ENCODE measurements at places on chromosomes 3 and 15. TPM values are rescaled to one million over a fixed set of nuclear protein-coding genes. Genes with fewer than 3 reads are reported as not detected.
A peak's percentile ranks its signal among the peaks of the same experiment; 100 is the strongest.

Gene SLC28A1
- total RNA-seq, result 0.06 TPM

Gene SPESP1
- 0.94 TPM for total RNA-seq

Gene LTF
- total RNA-seq, result 188 TPM

Gene C15orf62
- total RNA-seq, result 0.58 TPM

Gene MCF2L2
- total RNA-seq, result 1.5 TPM

Gene DAZL
- not detected for total RNA-seq

GRCh38 chr15:41401904-41402267 lies 410 bp downstream of the NDUFAF1 start:
- H3K27me3 ChIP-seq, result no peaks in the 10 kb centered on the region
- peaks cover 2% of the 10 kb centered on the region for H3K36me3 ChIP-seq
- no peak for DNase-seq
- peak overlapping the region; percentile 97 for H3K27ac ChIP-seq
- H3K4me1 ChIP-seq, result no peaks in the 10 kb centered on the region

DNA sequence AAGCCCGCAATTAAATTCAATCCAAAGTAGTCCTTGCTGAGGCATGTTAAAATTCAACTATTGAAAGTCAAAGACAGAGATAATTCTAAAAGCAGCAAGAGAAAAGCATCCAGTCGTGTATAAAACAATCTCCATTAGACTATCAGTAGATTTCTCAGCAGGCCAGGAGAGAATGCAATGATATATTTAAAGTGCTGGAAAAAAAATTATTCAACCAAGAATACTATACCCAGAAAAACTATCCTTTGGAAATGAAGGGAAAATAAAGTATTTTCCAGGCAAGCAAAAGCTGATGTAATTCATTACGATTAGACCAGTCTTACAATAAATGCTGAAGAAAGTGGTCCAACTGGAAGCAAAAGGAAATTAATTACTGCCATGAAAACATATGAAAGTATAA lies 113.5 kb downstream of the TRIM42 start:
- no peak overlapping the region for H3K4me3 ChIP-seq
- DNase-seq, result no peak
- H3K27ac ChIP-seq, result no peak overlapping the region

DNA sequence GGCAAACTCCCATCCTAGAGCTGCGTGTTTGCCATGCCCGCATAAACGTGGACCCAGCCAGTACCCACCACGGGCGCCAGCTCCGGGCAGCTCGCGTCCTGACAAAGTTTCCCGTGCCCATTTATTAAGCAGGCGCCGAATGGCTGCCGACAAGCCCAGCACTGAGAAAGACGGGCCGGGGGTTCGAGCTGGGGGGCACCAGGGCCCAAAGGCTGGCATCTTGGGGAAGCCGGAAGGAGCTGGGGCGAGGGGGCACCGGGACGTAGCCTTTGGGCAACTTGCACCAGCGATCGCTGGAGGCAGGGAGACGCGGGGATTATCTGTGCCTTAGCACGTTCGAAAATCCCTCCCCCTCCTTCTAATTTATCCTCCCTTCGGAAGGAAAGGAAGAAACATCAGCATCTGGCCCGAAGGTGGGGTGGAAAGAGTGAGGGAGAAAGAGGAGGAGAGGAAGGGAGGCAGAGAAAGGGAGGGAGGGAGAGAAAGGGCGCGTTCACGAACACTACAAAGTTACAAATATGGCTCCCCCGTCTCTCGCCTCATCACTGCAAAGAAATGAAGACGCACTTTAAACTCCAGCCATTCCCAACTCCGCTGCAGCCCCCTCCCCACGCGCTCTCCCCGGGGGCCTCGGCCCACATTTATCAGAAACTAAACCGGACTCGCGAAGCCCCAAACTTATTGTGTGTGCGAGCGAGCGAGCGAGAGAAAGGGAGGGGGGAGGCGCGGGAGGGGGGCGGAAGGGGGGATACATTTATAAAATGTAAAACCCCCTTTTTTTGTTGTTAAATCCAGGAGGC lies 1.0 kb downstream of the ANP32A start:
- peak overlapping the region; percentile 98 for H3K27ac ChIP-seq
- H3K27me3 ChIP-seq, result no peaks in the 10 kb centered on the region
- peak overlapping the region; percentile 84 for H3K4me3 ChIP-seq
- no peaks in the 10 kb centered on the region for H3K36me3 ChIP-seq

DNA sequence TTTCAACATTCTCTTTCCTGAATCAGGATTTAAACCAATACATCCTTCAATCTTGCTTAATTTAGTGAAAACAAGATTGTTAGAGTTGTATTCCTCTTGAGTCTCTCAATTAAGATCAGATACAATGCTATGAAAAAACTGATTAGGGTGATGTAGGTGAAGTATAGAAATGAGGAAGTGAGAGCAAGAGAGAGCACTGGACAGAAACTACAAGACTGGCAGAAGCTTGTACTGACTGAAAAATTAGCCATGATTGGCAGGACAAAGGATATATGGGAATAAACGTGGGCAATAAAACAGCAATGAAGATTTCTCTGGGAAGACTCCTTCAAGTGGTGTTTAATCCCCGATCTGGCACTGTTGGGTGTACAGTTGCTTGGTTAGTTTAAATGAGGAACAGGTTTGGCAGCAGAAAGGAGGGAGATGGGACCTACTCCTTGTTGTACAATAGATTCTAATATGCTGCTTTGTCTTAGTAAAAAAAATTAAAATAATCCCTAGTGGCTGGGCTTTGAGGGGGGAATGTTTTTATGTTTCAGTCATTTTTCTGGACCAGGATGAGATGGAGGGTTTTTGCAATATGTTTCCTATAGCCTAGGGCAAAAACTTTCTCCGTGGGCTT lies 252.7 kb downstream of the SLC9A9 start:
- no peak for DNase-seq
- H3K4me3 ChIP-seq, result no peak overlapping the region
- no peaks in the 10 kb centered on the region for H3K36me3 ChIP-seq

GRCh38 chr3:167406876-167407492 lies 26.9 kb upstream of the ZBBX start:
- no peak overlapping the region for H3K4me3 ChIP-seq
- H3K27me3 ChIP-seq, result no peaks in the 10 kb centered on the region
- no peak overlapping the region for H3K27ac ChIP-seq
- H3K4me1 ChIP-seq, result no peaks in the 10 kb centered on the region
- DNase-seq, result peak; percentile 66

DNA sequence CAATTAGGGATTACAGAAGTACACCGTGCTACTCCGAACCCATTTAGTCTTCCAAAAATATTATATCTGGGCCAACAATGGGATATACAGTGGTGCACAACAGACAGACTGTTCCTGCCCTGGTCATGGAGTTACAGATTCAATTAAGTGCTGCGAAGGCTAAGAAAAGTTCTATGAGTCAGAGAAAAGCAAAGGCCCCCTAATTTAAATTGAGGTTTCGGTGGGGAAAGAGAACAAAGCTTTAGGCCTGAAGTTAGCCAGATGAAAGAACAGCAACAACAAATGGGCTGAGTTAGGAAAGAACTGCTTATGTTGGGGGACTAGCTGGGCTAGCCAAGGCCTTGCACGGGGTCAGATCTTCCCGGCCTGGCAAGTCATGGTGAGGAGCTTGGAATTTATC lies 131.8 kb downstream of the MDFIC2 start:
- H3K27me3 ChIP-seq, result no peaks in the 10 kb centered on the region
- no peak for DNase-seq
- H3K4me1 ChIP-seq, result no peaks in the 10 kb centered on the region
- H3K4me3 ChIP-seq, result no peak overlapping the region
- H3K27ac ChIP-seq, result no peak overlapping the region

GRCh38 chr15:45827275-45827674 lies 192.4 kb downstream of the SQOR start:
- no peak for DNase-seq
- H3K4me1 ChIP-seq, result no peaks in the 10 kb centered on the region
- H3K4me3 ChIP-seq, result no peak overlapping the region
- H3K36me3 ChIP-seq, result no peaks in the 10 kb centered on the region

DNA sequence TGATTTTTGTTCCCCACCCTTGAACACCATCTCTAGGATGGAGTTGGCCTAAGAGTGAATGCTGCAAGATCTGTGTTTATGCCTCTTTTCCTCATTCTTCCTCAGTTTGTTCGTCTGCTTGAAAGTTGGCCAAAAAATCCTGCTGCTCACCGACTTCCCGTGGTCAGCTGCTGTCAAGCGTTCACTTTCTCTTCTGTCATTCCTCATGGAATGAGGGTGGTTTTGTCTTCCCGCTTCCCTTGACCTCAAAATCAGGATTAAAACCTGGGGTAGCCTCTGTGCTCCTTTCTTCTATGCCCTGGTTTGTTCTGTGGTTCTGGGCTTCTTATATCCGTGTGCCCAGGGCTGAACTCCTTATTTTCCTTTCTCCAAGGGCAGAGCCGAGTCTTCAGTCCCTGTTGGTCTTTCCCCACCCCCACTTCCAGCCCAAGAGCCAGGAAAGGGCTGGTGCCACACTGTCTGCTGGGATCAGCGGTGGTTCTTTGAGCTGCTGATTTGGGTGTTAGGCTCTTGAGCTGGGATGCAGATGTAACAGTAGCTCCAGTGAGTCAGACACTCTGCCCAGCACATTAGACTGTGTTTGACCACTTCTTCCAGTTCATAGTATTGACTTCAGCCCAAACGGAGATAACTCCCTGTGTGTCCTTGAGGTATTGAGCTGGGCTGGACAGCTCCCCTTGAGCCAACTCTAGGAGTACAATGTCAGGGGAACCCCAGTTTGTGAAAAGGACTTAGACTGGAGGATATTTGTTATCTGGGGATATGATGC lies 2.3 kb downstream of the SERF2 start:
- H3K4me3 ChIP-seq, result no peak overlapping the region
- peaks cover 29% of the 10 kb centered on the region for H3K36me3 ChIP-seq
- peak overlapping the region; percentile 61 for H3K27ac ChIP-seq
- no peak for DNase-seq
- peaks cover 3% of the 10 kb centered on the region for H3K4me1 ChIP-seq

- H3K4me1 ChIP-seq, result no peaks in the 10 kb centered on the region
- H3K36me3 ChIP-seq, result no peaks in the 10 kb centered on the region
- no peak overlapping the region for H3K27ac ChIP-seq
- no peaks in the 10 kb centered on the region for H3K27me3 ChIP-seq
Measured at GRCh38 chr3:175746308-175746707, 887.2 kb downstream of the NAALADL2 start.

- H3K27ac ChIP-seq, result no peak overlapping the region
- H3K36me3 ChIP-seq, result peaks cover 36% of the 10 kb centered on the region
- no peak overlapping the region for H3K4me3 ChIP-seq
- H3K4me1 ChIP-seq, result no peaks in the 10 kb centered on the region
- no peak for DNase-seq
Measured at GRCh38 chr15:84797212-84797611, 19.9 kb upstream of the ALPK3 start.

- no peaks in the 10 kb centered on the region for H3K36me3 ChIP-seq
- H3K4me1 ChIP-seq, result peaks cover 4% of the 10 kb centered on the region
- no peaks in the 10 kb centered on the region for H3K27me3 ChIP-seq
- peak; percentile 76 for DNase-seq
- no peak overlapping the region for H3K27ac ChIP-seq
Measured at GRCh38 chr3:132726341-132726823, 4.2 kb upstream of the NPHP3 start.

GRCh38 chr3:63911873-63912767 lies at the start of gene SCAANT1:
Gene SCAANT1 (minus strand): TSS chr3:63912383.
- no peaks in the 10 kb centered on the region for H3K27me3 ChIP-seq
- peak within 1 kb of the TSS; percentile 80 for H3K4me3 ChIP-seq
- peak; percentile 94 for DNase-seq
- H3K4me1 ChIP-seq, result peaks cover 49% of the 10 kb centered on the region
- peak within 1 kb of the TSS; percentile 99 for H3K27ac ChIP-seq

DNA sequence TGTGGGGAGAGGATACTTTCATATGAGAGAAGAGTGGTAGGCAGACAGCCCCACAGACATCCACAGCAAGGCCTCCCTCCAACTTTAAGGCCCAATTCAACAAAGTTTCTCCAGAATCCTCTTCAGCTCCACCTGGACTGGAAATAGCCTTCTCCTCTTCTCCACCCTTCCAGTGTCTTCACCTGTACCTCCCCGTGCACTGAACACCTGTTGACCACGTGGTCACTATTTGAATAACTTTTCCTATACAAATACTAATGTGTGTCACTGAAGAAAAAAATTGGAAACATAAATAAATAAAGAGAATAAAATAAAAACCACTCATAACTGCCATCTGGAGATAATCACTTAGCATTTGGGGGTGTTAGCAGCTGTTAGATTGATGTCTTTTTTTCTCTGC lies 52.9 kb downstream of the CCNL1 start:
- DNase-seq, result no peak
- H3K4me1 ChIP-seq, result no peaks in the 10 kb centered on the region
- no peaks in the 10 kb centered on the region for H3K27me3 ChIP-seq
- no peak overlapping the region for H3K27ac ChIP-seq
- H3K36me3 ChIP-seq, result no peaks in the 10 kb centered on the region

- no peak overlapping the region for H3K27ac ChIP-seq
- DNase-seq, result peak; percentile 48
- H3K4me3 ChIP-seq, result no peak overlapping the region
Measured at GRCh38 chr3:31760654-31761053, 220.4 kb downstream of the OSBPL10 start.

- no peaks in the 10 kb centered on the region for H3K4me1 ChIP-seq
- DNase-seq, result no peak
- peaks cover 26% of the 10 kb centered on the region for H3K36me3 ChIP-seq
- no peak overlapping the region for H3K4me3 ChIP-seq
Measured at GRCh38 chr3:14138109-14138877, 13.4 kb downstream of the TMEM43 start.

DNA sequence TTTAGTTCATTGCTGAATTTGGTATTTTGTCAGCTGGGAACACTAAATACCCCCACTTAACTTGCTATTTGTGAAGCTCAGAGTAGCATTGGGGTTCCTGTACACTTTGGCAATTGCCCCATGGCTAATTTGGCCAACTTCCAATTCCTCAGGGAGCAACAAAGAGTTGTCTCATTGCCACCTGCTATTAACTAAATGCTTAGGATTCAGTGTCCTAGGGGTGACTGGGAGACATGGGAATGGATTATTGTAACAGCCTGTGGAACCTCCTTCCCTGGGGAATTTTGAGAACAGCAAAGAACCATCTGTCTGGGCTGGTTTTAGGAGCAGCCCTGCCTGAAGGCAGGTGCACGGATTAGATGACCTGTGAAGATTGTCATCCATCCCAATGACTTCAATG lies 437.4 kb upstream of the TPRG1 start:
- H3K27ac ChIP-seq, result no peak overlapping the region
- H3K27me3 ChIP-seq, result no peaks in the 10 kb centered on the region
- H3K4me3 ChIP-seq, result no peak overlapping the region
- no peak for DNase-seq
- no peaks in the 10 kb centered on the region for H3K4me1 ChIP-seq

DNA sequence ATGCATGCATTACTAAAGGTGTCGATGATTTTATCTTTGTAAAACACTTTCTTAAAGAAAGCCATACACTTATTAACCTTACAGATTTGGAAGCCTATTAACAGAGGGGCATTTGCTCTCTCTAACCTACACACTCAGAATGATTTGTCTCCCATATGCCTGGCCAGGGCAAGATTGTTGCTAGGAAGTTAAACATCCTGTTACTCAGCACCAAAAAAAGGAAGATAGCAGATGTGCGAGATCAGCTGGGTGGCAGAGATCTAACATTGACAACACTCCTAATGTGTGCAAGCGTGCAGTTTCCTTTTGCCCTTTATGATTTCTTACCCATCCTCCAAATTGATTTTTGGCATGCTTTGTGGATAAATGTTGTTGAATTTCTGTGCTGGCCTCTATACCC lies 73.9 kb upstream of the TMEM108 start:
- no peaks in the 10 kb centered on the region for H3K27me3 ChIP-seq
- H3K4me3 ChIP-seq, result no peak overlapping the region
- peak; percentile 28 for DNase-seq
- H3K27ac ChIP-seq, result no peak overlapping the region
- H3K36me3 ChIP-seq, result no peaks in the 10 kb centered on the region
